Foreskin fibroblast (primary cell): ENCODE measurements at places on chromosomes 2 and 18.

- no peak for DNase-seq
Measured at GRCh38 chr2:219527076-219527394, 12.8 kb downstream of the ASIC4 start.

DNA sequence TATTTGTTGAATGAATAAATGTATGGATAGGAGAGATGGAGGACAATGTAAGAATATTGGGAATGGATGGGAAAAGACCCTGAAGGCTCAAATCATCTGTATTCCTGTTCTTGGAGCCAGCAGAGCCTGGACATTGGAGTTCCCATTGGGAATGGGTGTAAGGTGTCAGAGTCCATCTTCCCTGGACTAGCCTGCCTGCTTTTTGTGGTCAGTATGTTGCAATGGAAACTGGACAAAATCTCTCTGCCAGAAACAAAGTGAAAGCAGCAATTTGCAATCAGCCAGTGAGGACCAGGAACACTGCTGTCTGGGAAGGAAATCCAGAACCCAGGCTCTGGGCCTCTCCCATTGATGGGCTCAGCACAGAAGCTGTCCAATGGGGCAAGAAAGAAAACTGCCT is 83.5 kb upstream of the SKOR2 start:
- DNase-seq: no peak

- DNase-seq: peak; percentile 58
Measured at GRCh38 chr2:235238537-235238936, 255.3 kb upstream of the AGAP1 start.

- DNase-seq: no peak
Measured at GRCh38 chr2:47208852-47209606, 53.9 kb upstream of the STPG4 start.

GRCh38 chr2:186503827-186504606 is 18.0 kb downstream of the ZC3H15 start:
- DNase-seq: peak; percentile 43

DNA sequence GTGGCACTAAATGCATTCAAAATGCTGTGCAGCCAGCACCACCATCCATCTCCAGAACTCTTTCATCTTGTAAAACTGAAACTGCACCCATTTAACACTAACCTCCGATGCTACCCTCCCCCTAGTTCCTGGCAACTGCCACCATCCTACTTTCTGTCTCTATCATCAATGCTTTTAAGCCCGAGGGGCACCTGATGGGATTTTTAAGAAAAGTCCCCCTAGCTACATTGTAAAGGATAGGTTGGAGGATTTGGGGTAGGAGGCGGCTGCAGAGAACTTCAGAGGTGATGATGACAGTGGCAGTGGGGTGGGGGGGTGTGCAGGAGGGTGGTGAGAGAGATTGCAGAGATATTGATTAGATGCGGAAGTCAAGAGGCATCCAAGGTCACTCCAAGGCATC is 10.8 kb upstream of the YWHAQ start:
- DNase-seq: no peak

DNA sequence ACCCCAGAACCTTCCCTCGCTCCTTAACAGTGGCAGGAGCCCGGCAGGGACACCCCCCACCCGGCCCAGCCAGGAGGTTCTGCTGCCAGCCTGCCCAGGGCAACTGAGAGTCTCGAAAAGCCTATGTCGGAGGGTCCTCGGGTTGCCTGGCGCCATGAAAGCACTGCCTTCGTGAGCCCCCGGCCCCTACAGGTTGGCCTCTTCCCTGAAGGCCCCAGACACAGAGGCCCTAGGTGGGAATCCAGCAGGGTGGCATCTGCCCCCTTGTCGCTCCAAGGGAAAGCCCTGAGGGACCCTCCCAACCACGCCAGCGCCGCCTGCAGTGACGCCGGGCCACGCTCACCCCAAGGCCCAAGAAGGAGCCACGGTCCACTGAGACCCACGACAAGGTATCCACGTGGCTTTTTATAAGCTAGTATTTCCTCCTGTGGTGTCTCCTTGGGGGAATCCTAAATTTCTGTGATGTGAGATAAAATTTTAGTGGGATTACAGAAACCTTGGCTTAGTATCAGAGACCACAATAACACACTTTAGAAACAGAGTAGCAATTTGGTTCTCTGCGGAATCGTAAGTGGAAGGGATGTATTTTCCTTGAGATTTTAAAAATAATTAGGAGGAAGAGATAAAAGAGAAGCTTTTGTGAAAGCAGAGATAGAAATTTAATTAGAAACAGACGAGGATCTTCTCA is 138.9 kb downstream of the HDAC4 start:
- DNase-seq: no peak

- DNase-seq: no peak
Measured at GRCh38 chr2:18245375-18245774, 315.1 kb downstream of the RDH14 start.

GRCh38 chr2:88181511-88181910 is 11.4 kb downstream of the THNSL2 start:
- no peak for DNase-seq

DNA sequence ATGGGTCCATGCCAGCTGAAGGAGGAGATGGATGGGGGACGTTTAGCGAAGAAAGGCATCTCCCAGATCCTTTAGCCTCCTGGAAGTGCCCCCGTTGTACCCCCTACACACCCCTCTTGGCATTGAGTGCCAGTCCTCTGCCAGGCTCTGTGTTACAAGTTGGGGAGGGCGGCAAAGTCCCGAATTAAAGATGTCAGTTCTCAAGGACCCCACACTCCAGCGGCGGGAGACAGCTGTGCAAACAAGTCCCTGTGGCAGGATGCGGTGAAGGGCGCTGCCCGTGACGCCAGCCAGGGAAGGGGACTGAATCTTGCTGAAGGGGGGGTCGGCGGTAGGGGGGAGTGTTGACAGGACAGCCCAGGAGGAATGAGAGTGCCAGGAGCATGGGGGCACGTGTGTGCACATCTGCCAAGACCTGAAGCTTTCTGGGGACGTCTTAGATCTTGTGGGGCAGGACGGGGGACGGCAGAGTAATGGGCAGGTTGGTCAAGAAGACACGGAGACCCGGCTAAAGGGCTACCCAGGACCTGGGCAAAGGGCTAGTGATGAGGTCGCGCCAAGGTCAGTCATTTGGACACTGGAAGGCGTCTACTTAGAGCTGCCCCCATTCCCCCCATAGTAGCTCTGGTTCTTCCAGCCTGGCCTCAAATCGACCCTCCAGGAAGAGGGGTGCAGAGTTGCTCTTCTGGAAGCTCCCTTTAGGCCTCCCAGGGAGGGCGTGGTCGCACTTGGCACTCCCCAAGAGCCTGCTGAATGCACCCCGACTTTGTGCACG is 2.8 kb upstream of the CTDSP1 start:
- DNase-seq: peak; percentile 81
